ENCODE measurements at places on chromosomes 2 and 18. TPM values are rescaled to one million over a fixed set of nuclear protein-coding genes. Genes with fewer than 3 reads are reported as not detected.

DNA sequence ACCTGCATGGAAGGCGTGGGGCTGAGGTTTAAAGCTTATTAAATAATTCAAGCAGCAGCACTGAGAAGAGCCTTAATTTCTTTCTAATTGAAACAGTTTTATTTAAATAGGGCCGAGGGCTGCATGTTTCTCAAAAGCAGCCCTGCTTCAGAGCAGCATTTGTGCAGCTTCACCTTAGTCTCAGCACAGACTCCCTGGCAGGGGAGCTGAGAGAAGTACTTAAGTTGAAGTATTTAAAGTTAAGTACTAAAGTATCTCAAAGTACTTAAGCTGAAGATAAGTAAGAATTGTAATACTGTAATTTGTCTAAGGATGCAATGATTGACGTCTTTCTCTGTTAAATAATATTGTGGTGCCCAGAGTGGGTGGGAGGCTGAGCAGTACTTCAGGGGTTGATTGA lies 31.4 kb downstream of the IMPA2 start:
- peak; percentile 25 for DNase-seq

The SKA1 gene
- total RNA-seq: 0.42 TPM

DNA sequence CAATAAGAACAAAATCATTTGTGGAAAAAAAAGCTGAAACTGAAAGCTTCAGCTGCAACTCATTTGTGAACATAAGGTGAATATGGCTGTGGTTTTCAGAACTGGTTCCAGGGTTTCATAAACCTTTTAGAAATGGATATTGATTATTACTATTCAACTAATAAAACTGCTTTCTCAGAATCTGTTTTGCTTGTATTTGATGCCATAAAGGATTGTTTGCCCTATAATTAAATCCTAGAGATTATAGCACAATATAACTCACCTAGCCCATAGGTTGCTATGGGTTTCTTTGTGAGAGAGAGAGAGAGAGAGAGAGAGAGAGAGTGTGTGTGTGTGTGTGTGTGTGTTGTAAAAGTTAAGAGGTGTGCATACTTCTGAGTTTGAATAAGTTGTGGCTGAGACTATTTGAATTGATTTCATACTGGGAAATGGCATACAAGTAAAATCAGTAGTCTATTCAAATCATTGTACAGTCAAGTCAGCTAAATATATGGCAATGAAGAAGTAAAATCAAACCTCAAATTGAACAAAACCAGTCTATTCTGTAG lies 339.2 kb downstream of the ARHGAP15 start:
- DNase-seq: no peak

DNA sequence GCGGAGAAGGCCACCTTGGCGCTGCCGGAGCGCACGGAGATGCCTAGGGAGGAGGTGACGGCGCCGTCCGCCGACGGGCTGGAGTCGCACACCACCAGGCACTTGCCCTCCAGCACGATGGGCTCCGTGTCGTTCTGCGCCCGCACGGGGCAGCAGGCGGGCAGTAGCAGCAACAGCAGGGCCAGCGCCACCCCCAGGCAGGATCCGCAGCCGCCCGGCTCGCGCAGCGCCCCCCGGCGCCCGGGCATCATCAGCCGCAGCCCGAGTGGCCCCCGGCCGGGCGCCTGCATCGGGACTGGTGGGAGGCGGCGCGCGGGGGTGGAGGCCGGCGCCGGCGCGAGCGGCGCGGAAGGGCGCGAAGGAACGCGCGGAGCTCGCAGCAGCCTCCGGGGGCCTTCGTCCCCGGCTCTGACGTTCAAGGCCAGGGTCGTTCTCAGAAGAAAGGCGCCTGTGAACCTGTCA lies 2.2 kb downstream of the CBLN2 start:
- DNase-seq: peak; percentile 67

GRCh38 chr2:44645937-44646336 lies 284.2 kb downstream of the CAMKMT start:
- DNase-seq: no peak

GRCh38 chr2:109482361-109482861 lies 131.4 kb downstream of the SEPTIN10 start:
- peak; percentile 72 for DNase-seq

DNA sequence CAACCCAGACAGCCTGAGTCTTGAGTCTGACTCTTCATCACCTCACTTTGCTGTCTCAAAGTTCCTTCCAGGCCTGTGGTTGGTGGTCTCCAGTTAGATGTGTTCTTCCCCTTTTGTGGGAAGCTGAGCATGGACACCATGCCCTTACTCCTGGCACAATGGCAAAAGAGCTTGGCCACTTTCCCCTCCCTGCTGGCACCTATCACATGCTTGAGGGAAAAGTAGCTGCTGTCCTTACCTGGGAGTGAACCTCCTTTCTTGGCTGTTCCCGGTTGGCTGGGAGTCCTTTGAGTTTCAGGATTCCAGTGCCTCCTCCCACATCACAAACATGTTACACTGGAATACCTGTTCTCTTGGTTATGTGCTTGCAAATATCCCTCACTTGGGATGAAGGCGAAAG lies 97.8 kb downstream of the GATA6 start:
- DNase-seq: no peak

DNA sequence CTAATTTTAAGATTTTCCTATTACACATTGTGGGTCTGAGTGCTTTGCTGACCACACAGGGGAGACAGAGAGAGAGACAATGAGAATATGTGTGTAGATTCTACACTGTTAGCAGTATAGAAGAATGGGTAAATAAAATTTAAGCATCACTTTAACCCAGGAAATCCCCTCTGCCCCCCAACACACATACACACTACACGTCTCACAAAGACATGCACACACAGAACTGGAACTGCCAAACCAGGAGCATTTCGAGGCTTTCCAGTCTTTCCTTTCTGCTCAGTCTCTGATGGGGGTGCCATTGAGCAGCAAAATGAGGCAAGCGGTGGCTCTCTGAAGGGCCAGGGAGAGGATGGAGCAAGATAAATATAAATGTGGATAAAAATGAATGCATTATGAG lies 2.5 kb downstream of the MERTK start:
- no peak for DNase-seq

The GALNT13 gene
- total RNA-seq: 0.78 TPM

Data from aorta (tissue), 5 donors.